ENCODE measurements at places on chromosomes 7 and 10.

DNA sequence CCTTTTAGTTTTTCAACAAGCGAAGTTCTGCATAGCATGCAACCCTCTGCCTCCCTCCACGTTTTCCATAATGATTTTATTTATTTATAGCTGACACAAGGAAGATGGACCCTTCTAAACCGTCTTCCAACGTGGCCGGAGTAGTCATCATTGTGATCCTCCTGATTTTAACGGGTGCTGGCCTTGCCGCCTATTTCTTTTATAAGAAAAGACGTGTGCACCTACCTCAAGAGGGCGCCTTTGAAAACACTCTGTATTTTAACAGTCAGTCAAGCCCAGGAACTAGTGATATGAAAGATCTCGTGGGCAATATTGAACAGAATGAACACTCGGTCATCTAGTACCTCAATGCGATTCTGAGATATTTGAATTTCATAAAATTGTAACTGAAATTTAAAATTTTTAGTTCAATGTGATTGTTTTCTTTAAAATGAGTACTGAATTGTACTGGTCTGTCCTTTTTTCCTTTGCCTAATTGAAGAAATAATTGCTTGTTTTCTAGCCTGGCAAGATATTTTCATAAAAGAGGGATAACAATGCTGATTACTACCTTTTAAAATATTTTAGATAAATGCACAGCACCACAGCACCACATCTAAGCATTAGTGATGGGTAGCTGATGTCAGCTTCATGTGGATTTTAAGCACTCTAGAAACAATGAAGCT lies 41.5 kb upstream of the SLC39A12 start:
- DNase-seq = no peak

DNA sequence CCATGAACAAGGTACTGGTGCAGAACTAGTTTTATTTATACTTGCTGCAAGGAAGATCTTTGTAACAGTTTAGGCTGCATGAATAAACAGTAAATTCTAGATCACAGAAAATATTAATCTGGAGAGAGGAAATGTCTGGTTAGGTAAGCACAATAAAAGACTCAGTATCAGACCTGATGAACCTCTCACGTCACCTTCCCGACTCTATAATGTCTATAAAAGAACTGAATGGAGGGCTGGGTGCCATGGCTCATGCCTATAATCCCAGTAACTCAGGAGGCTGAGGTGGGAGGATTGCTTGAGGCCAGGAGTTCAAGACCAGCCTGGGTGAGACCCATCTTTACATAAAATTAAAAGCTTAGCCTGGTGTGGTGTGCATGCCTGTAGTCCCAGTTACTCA lies 65.9 kb downstream of the FAM171A1 start:
- DNase-seq = no peak

GRCh38 chr10:79241629-79241989 lies 105.7 kb upstream of the PPIF start:
- no peak for DNase-seq

DNA sequence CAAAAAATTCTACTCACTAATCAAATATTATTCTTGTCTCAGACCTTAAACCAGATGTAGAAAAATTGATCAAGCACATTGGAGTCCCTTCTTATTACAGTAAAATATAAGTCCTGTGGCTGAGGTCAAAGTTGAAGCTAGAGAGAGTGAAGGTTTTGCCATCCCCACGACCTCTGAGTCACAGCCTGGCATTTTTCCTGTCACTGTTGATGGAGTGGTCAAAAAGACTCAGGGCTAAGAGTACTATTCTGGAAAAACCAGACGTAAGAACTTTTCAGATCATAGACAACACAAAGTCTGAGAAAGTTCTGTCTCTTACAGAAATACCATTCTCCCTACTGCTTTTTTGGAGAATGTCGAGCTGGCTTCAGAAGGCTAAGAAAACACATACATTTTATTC lies 323.7 kb upstream of the ANKRD30A start:
- DNase-seq = no peak

GRCh38 chr7:39105720-39106119 lies 128.0 kb downstream of the POU6F2 start:
- DNase-seq = no peak

DNA sequence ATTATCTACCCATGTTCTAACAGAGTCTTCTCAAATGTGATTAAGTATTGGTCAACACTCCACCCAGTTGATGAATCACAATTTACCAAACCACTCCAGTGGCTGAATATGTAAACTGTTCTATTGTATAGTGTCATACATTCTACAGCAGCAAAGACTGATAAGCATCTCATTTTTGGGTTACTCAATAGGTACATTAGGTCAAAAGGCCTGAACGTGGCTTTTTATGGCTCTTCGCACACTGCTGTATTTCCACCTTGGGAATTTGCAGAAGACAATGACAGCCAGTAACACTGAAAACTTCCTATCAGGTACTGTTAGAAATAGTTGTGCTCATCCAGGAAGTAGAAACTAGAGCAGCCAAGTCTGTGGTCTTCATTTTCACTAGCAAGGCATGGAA lies 166.9 kb downstream of the GLI3 start:
- no peak for DNase-seq

DNA sequence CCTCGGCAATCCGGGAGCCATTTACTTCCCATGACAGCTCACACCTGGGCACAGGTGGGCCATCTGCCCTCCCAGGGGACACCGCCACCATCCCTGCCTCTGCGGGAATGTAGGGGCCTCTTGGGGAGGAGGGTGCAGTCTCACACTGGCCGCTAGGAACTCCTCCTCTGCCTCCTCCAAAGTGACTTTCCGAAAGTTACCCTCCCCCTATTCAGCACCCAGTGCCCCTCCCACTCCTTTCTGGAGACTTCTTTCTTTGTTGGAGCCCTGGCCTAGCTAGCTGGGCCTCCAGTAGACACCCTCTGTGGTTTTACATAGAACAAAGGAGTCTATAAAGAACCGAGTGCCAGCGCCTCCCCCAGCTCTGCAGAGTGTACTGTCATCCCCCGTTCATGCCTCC lies 45.8 kb upstream of the MNX1 start:
- DNase-seq = no peak

DNA sequence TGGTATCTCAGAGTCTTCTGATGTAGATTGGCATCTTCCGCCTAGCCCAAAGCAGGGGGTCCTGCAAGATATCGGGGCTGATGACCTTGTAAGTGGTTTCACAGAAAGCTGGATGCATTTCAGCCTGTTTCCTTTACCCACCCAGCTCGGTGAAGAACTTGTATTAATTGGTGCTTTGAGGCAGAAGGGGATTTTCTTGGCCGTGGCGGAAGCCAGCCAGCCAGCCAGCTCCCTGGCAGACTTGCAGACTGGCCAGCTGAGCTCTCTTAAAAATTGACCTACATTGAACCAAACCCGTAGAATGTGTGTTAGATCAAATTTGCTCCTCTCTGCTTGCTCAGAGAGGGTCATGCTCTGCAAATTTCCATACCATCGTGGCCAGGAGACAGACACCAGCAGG lies 218.4 kb downstream of the ADAM12 start:
- no peak for DNase-seq

DNA sequence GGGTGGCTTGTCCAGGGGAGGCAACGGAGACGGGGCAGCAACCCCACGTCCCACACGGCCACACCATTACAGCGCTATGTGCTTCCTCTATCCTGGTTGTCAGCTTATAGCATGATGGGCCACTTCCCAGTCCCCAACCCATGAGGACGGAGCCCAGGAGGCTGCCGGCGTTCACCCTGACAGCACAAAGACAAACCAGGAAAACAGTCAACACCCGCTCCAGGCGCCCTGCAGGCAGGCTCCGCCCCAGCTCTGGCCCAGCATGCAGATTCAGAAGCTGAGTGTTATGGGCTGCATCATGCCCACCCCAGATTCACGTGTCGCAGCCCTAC lies 14.8 kb downstream of the WDR86 start:
- DNase-seq = no peak

GRCh38 chr7:149690688-149691446 lies 82.5 kb downstream of the ZNF467 start:
- DNase-seq = no peak

DNA sequence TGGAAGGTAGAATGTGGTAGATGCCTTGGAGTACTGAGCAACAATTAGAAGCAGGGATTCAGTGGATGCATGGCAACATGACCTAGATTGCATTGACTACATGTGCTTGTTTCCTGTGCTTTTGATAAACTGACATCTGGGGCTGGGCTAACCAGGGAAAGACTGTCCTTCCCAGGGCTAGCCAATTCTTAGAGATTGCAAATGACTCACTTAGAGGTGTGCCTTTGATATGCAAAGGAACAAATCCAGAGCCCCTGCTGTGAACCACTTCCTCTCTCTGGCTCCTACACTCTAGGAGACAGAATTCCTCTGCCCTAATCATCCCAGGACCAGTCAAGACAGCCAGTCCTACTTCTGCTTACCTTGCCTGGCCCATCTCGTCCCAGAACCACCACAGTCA lies 651.5 kb downstream of the LRMDA start:
- DNase-seq = no peak

DNA sequence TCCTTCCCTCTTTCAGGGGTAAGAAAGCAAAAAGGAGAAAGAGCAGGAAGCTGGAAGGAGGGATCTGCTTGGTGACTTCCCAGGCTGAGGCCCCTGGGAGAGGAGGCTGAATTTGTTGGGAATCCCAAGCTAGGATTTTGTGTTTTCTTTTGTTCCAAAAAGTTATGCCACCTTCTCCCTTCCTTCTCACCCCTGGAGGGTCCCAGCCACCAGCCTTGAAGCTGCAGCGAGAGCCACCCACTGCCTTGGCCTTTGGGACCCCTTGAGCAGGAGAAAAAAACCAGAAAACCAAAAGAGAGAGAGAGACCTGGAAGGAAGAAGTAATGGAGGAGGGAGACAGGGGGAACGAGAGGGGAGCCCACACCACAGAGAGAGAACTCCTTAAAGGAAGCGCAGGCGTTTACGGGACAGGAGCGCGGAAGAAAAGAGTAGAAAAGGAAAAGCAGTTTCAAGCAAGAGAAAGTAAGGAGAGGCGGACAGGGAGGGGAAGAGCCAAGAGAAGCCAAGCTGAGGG lies 7.2 kb downstream of the VAX1 start:
- DNase-seq = no peak

GRCh38 chr7:96041171-96041570 lies 268.8 kb downstream of the DYNC1I1 start:
- DNase-seq = no peak

GRCh38 chr7:24419511-24419910 lies 135.5 kb downstream of the NPY start:
- no peak for DNase-seq

DNA sequence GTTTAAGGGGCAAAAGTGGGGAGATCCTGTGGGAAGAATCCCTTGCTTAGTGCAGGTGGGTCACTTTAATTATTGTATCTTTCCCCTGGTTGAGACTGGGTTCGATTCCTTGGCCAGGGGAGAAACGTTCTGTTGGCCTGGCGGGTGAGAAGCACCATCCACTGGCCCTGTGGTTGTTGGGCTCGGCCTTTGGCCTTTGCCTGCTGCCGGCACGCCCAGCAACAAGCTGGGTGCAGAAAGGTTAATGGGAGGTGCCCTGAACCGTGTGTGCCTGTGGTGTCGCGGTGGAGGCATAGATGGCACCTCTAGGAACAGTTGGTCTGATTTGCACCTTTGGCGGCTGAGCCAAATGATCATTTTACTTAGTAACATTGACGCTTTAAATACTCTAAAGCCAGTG lies 363.6 kb upstream of the CNTNAP2 start:
- no peak for DNase-seq

GRCh38 chr7:44283381-44284211 lies 41.8 kb downstream of the CAMK2B start:
- DNase-seq = peak; percentile 25

- DNase-seq = no peak
Measured at GRCh38 chr7:13110107-13110506, 422.7 kb downstream of the ARL4A start.

DNA sequence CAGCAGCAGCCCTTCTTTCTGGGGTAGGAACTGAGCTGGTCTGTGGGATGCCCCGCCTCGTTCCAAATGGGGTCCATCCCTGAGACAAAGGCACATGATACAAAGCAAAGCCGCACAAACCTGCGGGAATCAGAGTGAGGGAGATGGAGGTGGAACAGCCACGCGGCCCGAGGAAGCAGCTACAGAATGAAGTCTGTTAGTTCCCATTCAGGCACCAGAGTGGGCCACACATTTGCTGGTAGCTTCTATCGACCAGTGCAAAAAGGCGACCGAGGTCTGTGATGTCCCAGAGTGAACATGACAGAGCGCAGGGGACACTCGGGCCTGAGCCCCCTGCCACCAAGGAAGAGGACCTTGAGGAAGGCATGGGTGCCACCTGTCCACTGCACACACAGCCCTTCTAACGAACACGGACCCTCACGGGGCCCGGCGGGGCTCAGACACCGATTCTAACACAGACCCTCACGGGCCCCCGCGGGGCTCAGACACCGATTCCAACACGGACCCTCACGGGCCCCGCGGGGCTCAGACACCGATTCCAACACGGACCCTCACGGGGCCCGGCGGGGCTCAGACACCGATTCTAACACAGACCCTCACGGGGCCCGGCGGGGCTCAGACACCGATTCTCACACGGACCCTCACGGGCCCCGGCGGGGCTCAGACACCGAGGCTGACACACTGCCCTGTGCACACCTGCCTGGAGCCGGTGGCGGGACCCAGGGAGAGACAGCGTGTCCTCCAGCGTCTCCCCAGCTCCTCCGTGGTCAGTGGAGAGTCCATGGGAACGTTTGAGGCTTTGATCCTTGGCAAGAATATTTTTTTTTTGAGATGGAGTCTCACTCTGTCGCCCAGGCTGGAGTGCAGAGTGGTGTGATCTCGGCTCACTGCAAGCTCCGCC lies 32.8 kb upstream of the FAM20C start:
- DNase-seq = no peak

GRCh38 chr7:106041140-106041717 lies 70.9 kb downstream of the SYPL1 start:
- DNase-seq = no peak

DNA sequence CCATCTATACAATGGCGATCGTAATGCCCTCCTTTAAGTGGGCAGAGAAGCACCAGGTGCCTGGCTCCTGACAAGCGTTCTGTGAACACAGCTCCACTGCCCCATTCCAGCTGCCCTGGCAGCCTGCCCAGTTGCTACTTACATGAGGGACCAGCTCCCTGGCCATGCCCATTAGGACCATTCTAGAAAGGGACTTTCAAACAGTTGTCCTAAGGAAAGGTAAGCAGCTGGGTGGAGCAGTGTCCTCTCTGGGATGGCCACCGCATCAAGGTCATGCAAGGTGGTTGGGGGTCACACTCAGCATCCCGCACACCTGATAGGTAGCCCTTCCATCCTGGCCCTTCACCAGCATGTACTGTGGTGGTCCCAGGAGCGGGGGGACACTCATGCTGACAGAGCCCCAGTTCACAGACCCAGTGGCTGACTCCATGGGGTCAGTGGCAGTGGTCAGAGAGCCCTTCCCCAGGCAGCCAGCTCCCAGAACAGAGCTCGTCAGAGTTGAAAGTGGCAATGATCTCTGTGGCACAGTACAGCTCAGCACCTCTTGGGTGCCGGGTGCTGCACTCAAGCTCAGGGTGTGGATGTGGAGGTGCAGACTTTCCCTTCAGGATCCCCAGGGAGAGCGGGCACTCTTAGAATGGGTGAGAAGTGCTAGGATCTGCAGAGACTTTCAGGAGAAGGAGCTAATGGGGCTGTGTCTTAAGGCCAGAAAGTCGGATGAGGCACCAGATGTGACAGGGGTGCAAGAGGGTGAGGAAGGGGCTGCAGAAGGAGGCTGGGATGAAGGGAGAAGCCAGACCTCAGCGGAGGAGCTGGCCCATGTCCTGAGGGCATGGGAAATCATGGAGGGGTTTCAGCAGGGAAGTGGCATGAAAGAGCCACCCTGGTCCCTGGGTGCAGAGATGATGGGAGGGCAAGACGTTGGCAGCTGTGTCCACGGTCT lies 10.9 kb downstream of the MMRN2 start:
- DNase-seq = peak; percentile 49

- DNase-seq = no peak
Measured at GRCh38 chr7:98603399-98603788, 13.7 kb upstream of the NPTX2 start.

GRCh38 chr7:40041456-40041855 lies 91.4 kb downstream of the CDK13 start:
- no peak for DNase-seq
